CD4-positive, alpha-beta T cell treated with Interleukin-15 for 1 hour (primary cell): ENCODE measurements at places on chromosomes 2 and 18.

DNA sequence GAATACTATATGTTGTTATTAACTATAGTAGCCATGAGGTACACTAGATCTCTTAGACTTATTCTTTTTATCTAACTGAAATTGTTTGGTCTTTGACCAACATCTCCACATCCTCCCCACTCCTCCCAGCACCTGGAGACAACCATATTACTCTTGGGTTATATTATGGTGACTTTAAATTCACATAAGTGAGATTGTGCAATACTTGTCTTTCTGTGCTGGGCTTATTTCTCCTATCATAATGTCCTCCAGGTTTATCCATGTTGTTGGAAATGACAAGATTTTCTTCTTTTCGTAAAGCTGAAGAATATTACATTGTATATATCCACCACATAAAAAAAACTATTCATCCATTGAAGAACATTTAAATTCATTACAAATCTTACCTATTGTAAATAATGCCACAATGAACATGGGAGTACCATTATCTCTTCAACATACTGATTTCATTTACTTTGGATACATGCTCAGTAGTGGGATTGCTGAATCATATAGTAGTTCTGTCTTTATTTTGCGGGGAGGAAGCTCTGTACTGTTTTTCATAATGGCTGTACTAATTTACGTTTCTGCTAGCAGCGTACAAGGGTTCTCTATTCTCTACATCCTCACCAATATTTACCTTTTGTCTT is 159.2 kb upstream of the SCN7A start:
- DNase-seq = no peak

DNA sequence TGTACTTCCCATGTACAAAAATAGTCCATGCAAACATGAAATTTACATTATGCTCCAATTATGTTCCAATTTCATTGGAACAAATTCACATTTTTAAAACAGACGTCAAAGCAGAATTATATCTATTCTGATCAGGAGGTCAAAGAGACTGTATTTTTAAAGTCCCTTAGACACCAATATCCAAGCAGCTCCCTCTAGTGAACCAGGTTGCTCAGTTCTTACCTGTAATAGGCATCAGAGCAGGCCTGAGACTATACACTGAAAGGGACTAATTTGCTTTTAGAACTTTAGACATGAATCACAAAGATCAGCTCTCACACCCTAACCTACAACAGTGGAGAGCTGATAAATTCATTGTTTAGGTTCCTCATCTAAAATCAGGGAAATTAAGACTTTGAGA is 273.9 kb downstream of the MBD2 start:
- DNase-seq = no peak

- no peak for DNase-seq
Observed at GRCh38 chr2:172997031-172997430, 78.6 kb upstream of the MAP3K20 start.

DNA sequence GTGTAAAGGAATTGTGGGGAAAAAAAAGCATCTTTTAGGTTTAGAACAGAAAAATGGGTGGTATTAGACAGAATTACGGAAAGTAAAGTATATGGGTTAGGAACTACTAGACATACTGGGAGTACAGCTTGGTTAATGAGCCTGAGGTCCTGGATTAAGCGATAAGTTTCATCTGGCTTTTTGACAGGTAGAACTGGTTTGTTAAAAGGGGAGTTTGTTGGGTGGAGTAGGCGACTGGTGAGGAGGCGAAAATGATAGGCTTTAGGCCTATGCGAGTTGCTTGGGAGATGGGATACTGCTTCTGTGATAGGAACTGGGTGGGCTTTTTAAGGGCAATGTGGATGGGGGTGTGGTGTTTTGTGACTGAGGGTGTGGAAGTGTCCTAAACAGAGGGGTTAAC is 56.5 kb downstream of the KYNU start:
- DNase-seq = no peak

GRCh38 chr2:48452108-48452507 is 77.8 kb upstream of the STON1 start:
- DNase-seq = no peak

DNA sequence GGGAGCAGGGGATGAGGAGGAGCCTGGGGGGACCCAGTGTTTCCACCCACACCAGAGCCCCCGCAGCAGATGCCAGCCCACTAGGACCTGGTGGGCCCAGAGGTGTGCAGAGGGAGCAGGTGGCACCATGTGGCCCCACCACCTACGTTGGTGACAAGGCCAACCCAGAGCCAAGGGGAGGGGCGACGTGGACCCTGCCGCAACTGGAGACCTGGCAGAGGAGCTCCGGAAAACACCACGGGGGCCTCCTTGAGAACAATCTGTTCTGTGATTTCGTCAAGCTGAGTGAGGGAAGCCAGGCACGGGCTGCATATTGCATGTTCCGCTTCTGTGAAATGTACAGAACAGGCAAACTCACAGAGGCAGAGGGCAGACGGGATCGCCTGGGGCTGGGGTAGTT is 49.1 kb upstream of the GPC1 start:
- DNase-seq = no peak

DNA sequence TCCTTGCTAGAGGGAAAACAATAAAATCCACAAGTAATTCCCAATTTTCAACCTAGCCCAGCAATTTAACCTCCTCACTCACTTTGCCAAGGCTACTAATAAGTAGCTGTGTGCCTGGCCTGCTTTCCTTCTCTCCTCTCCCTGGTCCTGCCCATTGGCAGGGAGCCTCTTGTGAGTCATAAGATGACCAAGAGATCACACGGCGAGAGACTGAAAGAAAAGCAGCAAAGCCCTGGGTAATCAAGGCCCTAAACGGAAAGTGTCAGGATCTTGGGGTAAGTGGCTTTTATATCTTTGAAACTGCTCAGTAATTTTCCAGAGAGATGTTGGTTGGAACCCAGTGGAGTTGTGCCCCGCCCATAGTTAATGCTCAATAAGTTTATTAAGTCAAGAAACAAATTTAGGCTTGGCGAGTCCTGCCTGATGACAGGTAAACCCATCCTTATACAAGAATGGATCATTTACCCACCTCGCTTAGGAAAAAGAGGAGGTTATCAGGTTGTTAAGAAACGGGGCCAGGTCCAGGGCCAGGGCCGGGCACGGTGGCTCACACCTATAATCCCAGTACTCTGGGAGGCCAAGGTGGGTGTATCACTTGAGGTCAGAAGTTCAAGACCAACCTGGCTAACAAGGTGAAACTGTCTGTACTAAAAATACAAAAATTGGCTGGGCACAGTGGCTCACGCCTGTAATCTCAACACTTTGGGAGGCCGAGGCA is 10.0 kb upstream of the ADAM17 start:
- DNase-seq = no peak

DNA sequence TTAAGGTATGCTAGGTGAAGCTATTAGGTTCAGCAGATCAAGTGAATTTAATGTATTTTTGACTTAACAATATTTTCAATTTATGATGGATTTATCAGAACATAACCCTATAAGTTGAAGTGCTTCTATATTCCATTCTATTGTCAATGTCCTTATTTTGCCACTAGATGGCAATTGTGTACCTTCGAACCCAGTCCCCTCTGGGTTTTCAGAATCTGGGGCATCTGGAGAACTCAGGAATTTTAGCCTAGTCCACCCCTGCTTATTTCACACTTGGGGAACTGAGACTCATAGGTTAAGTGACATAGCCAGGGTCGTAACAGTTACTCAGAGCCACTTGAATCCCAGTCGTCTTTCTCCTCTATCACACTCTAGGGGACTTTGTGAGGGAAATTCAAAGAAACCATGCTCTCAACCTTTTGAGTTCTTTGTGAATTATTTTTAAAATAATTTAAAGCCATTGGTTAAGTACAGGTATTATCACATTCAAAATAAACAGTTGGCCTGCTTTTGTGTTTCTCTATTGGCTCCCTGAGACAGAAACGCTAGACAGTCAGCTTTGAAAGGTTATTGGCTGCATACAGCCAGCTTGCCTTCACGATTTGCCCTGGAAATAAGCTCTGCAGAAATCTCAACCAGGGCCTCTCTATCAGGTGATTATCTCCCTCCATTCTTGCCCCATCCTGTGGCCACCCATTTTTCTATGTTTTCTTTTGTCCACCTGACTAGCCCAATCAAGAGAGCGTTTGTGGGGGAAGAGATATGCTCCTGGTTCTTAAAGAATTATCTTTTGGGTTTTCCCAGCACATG is 145.0 kb downstream of the TTC27 start:
- DNase-seq = no peak

DNA sequence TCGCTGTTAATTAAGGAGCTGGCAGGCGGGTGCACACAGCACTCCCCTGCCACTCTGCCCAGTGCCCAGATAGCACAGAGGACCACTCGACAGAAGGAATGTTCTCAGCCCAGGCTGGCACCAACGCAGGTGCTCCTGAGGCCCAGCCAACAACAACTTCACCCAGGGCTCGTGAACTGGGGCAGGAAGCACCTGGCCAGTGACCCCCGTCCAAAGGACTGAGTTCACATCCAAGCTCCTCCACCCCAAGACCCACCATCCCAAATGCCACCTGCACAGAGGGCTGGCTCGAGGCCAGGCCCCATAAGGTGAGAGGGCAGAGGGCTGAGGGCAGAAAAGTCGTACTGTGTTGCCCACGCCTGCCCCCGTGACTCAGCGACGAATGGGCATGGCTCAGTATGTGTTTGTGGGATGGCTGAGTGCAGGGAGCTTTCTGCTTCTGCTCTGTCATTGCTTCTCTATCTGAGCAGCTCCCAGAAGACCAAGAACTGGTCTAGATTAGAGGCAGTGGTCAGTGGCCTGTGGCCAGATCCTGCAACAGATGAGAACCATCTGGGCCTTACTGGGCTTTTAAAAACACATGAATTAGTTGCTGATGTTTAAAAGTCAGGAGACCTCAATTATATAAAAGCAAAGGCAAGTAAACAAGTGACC is 68.4 kb downstream of the POLR1A start:
- DNase-seq = peak; percentile 68

- DNase-seq = no peak
Observed at GRCh38 chr18:37042381-37042780, 213.5 kb downstream of the KIAA1328 start.

- DNase-seq = no peak
Observed at GRCh38 chr18:22546905-22547570, 129.3 kb upstream of the CTAGE1 start.

- DNase-seq = no peak
Observed at GRCh38 chr2:114056294-114057143, 166.6 kb downstream of the ACTR3 start.

- DNase-seq = no peak
Observed at GRCh38 chr2:126785862-126786261, 112.8 kb upstream of the TEX51 start.

DNA sequence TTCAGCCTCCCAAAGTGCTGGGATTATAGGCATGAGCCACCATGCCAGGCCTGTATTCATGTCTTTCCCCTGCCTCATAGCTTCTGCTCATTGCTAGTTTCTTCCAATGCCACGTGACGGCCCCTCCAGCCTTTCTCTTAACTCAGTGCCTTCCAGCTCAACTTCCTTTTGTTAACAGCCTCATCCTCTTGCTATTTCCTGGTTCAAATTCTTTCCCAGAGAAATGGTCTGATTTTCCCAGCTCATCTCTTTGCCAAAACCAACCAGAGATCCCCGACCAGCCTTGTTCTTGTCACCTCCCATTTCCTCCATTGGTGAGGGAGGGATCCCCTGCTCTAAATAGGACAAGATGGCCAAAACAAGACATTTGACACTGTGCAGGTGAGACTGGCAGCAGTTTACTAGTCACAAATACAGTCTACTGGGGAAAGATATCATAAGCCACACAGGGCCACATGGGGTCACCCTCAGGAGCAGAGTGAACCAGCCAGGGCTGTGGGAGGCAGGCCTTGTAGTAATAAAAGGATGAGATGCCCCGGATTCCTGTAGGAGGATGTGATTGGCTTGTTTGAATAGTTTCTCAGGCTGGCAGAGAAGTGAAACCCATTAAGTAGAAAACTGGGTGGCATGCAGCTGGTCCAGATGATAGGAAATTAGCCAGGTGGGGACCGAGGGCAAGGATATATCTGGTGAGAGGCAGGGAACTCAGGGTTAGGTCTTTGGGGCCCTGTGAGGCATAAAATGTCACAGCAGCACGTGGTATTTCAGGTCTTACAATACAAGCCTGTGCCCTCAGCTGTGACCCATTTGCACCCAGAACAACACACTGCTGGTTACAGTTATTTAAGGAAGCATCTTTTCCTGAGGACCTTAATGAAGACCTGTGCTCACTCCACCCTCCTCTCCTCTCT is 6.4 kb downstream of the CD207 start:
- no peak for DNase-seq

GRCh38 chr2:60472041-60472440 is 81.4 kb downstream of the BCL11A start:
- DNase-seq = no peak

GRCh38 chr2:203347375-203347774 is 19.2 kb downstream of the ABI2 start:
- DNase-seq = no peak

GRCh38 chr18:45774065-45774521 is 50.1 kb downstream of the SLC14A1 start:
- no peak for DNase-seq
